ENCODE measurements at places on chromosomes 5 and 9.

GRCh38 chr5:120162321-120162720, 301.8 kb upstream of the PRR16 start:
- no peak for DNase-seq

- no peak for DNase-seq
Measured at GRCh38 chr5:76199336-76200318, 116.4 kb downstream of the SV2C start.

DNA sequence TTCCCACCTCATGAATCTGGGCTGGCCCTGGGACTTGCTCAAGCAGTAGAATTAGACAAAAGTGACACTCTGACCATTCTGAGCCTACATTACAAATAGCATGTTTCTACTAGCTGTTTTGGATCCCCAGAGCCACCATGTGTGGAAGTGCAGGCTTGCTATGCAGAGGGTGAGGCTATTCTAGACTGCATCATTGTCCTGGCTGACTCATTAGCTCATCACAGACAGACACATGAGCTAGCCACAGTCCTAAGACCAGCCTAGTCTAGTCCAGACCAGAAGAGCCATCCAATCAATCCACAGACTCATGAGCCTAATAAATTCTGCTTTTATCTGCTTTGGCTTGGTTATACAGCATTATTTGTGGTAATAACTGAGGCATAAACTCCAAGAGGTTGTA, 351.9 kb downstream of the PRELID2 start:
- peak; percentile 93 for DNase-seq

- peak; percentile 84 for DNase-seq
Measured at GRCh38 chr5:173917788-173918786, 29.9 kb downstream of the CPEB4 start.

GRCh38 chr9:105633411-105633810, 28.8 kb upstream of the TAL2 start:
- no peak for DNase-seq
